Stimulated activated CD4-positive, alpha-beta T cell treated with anti-CD3 and anti-CD28 coated beads, Interleukin-1b, Interleukin-23, amount 100 ng/mL, for 1 hour (primary cell): ENCODE measurements at places on chromosomes 3 and 15.

DNA sequence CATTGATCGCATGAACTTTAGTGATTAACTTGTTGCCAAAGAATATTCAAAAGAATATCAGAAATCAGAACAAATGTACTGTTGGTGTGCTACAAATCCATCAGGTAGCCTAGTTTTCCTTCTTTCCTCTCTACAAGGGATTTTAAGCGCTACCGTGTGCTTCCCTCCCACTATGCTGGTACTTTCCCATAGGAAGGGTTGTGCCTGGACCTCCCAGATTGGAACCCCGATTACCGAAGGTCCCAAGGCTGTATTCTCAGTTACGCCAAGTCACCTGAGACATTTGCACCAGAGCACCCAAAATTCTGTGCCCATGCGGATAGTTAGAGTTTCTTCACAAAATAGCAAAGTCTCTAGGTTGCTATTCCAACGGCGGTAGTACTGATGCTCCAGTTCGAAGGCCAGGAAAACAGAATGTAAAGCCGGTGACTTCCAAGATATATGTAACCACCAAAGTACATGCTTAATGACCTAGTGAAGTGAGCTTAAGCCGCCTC, 23.4 kb upstream of the GATM start:
- DNase-seq, result no peak

DNA sequence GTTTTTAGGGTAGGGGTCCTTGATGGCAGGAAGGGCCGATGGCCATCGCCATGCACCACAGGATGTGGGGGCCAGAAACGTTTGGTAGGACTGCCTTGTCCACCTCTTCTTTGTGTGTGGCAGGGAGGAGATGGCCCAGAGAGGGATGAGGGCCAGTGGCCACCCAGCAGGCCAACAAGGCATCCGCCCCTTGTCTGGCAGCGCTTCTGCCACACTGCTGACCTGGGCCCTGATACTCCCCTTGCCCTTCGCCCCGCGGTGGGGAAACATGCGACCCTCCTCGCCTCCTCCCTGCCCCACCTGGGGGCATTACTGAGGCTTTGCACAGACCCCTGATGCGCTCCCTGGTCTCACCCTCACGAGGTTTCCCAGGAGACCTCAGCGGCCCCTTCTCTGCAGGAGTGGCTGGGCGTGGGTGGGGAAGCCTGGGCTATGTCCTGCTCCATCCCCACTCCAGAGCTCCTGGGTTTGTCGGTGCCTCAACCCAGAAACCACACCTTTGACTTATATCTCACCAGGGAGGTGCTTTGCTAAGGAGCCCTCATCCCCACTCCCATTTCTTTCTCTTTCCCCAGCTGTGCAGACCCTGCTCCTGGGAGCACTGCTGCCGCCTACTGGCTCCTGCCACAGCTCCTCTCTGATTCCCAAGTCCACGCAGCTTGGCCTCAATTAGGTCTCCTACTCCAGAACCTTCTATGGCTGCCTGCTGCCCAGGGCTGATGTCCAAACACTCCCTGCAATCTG, 38.7 kb downstream of the FEM1B start:
- DNase-seq, result no peak

GRCh38 chr3:89923921-89924610, 816.6 kb downstream of the EPHA3 start:
- no peak for DNase-seq

DNA sequence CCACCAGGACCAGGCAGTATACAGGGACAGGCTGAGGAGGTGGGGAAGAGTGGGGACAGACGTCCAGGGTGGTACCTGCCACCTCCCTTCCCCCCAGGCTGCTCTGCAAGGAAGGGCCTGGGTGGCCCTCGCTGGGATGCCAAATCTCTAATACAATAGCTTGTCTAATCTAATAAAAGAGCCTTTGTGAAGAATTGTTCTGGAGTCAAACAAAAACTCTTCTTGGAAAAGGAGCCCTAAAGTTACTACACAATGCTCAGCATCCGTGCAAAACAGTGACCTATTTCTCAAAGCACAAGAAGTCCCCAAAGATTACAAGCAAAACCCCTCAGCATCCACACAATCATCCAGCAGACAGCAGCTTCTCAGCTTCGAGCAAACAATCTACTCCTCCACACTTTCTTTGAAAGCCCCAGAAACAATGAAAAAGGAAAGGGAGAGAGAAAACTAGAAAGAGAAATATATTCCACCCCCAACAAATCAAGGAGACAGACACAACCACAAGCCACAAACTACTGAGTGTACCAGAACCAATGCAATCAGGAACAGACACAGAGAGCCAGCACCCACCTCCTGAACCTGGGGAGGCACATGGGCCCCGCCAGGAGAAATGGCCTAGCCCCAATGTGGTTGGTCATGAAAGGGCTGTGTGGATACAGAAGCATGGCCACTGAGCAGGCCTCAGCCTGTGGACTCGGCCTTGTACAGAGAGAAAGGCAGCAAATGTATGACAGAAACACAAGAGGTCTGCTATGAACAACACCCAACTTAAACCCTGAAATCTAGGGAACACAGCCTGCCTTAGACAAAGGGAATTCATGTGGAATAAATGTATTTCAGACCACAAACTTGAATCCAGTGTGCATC, 177.1 kb upstream of the CHRNA7 start:
- no peak for DNase-seq

DNA sequence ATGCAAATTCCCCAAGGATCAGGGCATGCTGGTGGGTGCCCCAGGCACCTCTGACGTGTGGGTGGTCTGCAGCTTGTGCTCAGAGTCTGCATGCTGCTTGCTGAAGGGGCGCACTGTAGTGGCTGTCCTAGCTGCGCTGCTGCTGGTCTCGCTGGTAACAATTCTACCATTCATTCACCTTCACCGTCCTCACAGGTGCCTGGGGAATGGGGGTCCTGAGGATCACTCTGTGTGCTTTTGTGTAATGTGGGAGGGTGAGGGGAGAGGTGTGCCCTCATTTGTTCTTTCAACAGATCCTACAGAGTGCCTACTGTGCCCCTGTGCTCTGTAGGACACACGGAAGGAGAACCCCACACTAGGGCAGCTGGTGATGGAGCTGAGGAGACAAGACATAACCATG, 2.1 kb upstream of the ITGA11 start:
- DNase-seq, result no peak

GRCh38 chr3:29226706-29227105, 54.2 kb upstream of the RBMS3 start:
- DNase-seq, result no peak

- DNase-seq, result no peak
Observed at GRCh38 chr3:184716622-184717398, 4.9 kb upstream of the MAGEF1 start.

DNA sequence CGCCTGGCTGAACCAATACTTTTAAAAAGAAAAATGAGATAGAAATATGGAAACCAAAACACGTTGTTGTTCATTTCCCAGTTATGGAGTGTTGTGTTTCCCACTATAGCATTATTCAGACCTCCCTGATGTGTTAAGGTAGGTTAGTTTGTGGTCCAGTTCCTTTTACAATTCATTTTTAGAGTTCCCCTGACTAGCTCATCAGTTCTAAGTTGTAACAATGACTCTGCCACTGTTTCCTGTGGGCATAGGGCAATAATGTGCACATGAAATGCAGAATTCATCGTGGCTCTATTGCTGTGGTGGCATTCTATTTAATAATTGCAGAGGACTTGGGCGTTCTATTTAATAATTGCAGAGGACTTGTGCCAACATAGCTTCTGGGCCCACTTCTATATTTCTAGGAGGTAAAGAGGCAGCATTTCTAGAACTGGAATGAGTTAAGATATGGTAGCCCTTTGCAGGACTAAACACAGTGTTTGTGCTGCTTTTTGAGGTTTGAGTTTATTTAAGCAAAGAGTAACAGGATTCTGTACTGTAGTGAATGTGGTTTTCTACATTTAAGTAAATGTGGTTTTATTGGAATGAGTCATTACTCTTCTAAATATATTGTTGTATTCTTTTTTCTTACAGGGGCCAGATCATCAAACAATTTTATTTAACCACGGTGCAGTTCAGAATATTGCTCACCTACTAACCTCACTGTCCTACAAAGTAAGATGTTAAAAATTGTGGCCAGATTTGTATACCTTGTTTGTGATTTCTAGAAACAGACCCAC, 47.5 kb downstream of the ARMC8 start:
- no peak for DNase-seq

DNA sequence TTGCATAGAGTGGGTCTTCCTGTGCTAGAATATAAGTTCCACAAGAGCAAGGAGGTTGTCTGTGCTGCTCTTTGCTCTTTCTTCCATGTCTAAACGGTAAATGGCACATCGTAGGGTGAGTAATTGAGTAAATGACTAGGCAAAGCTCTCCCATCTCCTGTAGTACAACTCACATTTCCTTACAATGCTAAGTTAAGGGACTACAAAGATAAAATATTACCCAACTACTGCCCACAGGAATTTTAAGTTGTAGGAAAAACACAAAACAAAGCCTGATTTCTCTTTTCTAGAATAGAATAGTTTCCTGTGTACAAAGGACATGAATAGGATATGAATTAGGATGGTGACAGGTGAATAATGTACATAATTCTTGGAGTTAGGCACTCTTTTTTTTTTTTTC, 19.9 kb upstream of the LRIG1 start:
- DNase-seq, result no peak

DNA sequence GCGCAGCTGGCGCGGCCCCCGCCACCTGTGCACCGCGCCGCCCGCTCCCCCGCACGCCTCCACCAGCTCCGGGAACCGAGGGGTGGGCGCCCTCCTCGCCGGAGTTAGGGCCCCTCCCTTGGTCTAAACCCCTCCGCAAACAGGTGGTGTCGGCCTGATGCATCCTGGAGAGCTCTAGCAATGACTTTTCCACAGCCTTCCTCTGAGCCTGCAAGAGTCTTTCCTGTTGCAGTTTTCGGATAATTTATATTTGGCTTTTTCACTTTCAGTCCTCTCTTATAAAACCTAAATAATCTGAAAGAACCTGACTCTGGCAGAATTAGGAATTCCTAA, 334 bp upstream of the IGSF11 start:
- no peak for DNase-seq

DNA sequence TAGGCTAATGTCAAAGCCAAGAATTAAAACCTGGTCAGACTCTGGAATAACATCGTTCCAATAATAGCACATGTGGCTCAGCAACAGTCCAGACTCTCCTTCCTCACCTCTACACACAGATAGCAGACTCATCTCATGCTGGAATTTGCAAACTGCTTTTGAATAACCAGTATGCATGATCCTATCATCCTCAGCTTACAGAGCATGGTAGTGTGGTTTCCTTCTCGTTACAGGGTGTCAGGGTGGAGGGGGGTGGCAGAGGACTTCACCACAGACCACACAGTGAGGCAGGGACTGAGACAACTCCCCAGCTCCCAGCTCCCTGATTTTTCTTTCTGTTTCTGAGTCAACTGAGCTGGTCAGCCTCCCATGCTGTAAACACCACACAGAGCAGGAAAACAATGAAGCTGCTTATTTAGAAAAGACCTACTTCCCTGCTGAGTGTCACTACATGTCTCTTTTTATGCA, 101.6 kb downstream of the RPL22L1 start:
- no peak for DNase-seq

DNA sequence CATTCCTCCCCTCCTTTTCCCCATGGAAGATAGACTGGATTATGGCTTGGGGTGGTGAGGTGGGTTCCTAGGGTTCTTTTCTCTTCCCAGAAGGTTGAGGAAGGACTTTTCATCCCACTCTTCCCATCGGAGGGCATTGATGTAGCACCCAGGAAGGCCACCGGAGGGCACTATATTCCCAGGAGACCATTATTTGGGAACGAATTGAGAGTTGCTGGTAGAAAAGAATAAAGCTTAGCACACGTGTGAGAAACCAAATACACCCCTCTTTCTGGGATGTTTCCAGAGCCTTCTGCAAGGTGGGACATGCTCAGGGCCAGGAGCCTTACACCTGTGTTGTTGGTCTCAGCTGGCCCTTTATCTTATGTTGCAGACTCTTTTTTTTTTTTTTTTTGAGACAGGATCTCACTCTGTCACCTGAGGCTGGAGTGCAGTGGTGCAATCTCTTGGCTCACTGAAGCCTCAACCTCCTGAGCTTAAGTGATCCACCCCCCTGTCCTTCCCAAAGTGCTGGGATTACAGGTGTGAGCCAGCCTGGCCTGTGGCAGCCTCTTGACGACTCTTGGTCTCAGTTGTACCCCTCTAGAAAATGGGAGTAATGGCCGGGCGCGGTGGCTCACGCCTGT, 6.3 kb upstream of the CDC25A start:
- no peak for DNase-seq

DNA sequence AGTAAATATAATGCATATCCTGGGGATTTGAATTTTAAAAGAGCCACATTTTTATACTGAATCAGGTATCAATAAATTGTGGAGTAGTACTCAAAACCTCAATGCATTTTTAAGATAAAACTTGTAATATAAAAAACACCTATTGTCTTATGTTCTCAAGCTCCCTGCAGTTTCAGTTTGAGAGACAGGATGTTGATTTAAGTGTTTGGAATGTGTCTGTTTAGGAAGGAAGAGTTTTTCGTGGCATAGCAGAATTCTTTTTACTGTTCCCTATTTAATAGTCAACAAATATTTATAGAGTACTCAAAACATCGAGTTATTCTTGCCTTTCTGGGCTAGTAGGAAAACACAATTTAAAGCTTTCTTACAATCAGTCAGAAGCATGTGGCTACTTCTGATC, 146.1 kb upstream of the BCHE start:
- no peak for DNase-seq

- no peak for DNase-seq
Observed at GRCh38 chr3:74643636-74644035, 29.2 kb upstream of the CNTN3 start.

GRCh38 chr15:77464129-77464865, 43.6 kb downstream of the HMG20A start:
- DNase-seq, result no peak
